T-helper 9 cell (primary cell): ENCODE measurements at places on chromosomes 6 and 20.

DNA sequence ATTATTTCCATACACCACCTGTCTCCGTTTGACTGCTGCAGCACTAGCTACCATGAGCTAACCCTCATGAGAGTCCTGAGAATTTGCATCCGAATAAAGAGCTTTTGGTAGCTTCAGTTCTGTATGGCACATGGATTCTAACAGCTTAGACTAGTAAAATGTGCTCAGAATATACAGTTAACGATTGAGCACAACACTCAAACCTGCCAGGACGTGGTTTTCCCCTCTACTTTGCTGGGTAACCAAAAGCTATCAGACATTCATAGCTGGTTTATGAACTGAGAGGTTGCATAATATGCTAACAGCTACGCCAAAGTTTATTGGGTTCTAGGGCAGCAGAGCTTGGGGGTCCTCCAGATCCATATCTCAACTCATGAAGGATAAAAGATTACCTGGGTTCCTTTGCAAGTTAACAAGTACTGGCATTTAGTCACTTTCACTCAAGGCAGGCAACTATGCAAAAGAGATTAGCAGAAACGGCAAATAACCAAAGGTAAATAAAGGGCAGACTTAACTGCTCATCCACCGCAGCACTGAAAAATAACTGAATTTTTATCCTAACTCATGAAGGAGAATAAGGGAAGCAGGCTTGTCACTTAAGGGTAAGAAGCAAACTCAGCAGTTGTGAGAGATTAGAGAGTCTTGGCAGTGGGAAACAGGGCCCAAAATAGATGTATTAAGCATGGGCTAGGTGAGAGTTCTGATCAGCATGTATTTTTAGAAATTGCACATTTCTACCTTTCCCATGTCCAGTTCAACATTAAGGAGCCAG lies 29.4 kb downstream of the NUDT3 start:
- no peak for DNase-seq

GRCh38 chr6:31401403-31401802 lies 2.0 kb upstream of the MICA start:
- no peak for DNase-seq

- no peak for DNase-seq
These were observed 270.5 kb downstream of the BMP2 start for GRCh38 chr20:7038029-7038428.

GRCh38 chr6:154159126-154159525 lies 120.1 kb downstream of the OPRM1 start:
- DNase-seq = no peak

DNA sequence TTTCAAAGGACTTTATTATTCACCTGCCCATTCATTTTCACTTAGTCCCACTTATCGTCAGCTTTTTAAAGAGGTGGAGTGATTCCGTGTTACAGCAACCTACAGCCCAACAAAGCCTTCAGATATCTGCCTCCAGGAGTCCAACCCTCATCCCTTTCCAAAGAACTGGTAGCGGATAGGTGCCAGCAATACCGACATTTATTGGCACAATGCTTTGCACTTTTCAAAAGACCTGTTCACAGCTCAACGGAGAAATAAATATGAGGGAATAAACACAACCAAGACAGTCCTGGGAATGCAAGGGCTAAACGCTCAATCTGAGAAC lies 819 bp upstream of the MTRF1L start:
- no peak for DNase-seq

DNA sequence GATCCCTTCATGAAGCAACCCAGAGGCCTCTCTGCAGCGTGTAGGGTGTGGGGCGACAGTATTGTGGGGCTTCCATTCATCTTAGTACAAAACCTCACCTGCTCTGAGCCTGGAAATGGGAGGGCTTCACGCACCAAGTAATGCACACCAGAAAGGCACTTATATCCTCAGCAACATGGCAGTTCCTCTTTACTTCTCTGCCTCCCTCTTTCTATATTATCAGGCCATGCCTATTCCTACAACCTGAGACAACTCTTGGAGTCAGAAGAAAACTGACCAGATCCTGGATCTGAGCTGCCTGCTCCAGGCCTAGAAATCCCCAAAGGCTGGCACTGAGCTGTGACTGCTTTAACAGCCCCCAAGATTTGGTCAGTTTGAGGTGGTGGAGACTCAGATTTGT lies 7.6 kb upstream of the ZNF76 start:
- DNase-seq = no peak

- no peak for DNase-seq
These were observed 2.0 kb downstream of the CD24 start for GRCh38 chr6:106972500-106972899.

- no peak for DNase-seq
These were observed 32.8 kb downstream of the RAB22A start for GRCh38 chr20:58342104-58342945.

DNA sequence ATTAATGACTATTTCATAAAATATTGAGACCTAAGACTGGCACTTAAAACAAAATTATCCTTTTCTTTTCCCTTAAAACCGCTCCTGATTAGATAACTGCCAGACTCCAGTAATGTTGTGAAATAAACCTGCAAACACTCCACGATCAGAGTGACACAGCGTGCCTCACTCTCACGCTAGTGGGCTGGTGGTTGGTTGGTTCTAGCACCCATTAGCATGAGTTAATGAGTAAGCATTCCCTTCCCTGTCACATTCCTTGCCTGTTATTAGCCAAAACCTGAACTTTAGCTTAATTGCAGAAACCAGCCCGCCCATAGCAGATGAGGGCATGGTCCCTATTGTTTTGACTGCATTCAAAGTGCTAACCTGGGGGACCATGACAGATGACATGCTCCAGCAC lies 193.4 kb downstream of the CD83 start:
- no peak for DNase-seq

- DNase-seq = no peak
These were observed 106.4 kb upstream of the PRSS16 start for GRCh38 chr6:27140999-27141528.

DNA sequence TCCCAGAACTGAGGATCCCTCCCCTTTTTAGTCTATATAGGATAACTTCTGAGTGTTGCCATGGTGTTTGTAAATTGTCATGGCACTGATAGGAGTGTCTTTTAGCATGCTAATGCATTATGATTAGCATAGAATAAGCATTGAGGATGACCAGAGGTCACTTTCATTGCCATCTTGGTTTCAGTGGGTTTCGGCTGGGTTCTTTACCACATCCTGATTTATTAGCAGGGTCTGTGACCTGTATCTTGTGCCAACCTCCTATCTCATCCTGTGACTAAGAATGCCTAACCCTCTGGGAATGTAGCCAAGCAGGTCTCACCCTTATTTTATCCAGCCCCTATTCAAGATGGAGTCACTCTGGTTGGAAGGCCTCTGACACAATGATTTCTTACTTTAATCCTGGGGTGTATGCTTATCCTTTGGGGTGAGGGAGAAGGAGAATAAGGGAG lies 19.6 kb downstream of the WFDC2 start:
- no peak for DNase-seq

DNA sequence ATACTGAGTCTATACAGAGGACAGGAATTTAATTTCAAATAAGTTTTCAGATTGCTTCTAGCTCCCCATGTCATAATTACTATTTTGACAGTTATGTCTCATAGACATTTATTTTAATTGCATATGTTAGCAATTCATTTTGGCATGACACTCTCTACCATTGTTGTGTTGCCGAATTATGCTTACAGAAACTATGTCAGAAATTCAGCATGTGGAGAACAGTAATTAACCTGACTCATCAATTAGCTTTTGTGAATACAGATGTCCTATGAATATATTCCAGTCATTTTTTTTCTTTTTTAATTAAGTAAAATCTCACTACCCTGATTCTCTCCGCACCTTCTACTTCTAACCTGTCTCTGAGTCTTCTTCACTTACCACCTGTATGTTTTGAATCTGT lies 105.1 kb downstream of the NKAIN2 start:
- no peak for DNase-seq

DNA sequence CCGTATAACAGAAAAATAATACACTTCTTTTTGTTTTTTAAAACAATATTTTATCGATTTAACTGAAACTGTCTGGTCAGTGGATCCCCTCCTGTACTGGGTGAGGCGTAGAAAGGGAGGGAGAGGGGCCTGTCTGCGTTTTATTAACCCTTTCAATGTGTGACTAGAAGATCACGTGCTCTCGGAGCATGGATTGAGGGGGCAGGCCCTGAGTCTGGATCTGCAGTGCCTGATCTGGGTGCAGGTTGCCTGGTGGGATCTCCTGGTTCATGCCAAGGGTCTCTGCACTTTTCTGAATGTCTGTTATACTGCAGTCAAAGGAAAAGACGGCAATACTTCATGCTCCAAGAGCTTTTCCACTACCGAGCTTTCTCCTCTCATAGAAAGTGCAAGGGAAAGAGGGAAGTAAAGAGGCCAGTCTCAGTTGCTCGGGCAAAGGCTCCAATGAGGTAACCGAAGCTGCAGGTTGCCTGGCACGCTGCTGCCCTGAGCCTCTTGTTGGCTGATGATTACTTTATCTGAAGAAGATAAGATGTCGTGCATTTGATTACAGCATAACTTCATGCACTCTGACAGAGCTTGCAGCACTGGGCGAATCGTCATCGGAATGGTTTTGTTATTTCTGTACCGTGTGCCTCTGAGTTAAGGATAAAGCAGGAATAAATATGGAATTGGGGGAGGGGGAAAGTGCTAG lies 167.5 kb upstream of the PMEPA1 start:
- DNase-seq = no peak

DNA sequence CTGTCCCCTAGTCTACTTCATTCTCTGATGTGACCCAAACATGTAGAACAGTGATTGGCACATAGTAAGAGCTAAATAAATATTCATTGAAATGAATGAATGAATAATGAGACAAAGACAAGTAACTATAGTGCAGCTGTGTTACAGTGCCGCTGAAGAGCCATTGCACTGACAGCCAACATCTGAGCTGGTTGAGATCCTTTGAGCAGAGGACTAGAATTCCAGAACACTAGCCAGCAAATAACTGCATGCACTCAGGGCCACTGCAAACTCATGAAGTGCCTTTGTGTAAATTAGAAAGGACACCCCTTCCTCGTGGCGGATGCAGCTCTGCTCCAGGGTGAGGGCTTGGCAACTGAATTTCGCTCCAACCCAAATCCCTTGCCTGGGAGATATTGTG lies 230.3 kb upstream of the CDYL start:
- DNase-seq = no peak

DNA sequence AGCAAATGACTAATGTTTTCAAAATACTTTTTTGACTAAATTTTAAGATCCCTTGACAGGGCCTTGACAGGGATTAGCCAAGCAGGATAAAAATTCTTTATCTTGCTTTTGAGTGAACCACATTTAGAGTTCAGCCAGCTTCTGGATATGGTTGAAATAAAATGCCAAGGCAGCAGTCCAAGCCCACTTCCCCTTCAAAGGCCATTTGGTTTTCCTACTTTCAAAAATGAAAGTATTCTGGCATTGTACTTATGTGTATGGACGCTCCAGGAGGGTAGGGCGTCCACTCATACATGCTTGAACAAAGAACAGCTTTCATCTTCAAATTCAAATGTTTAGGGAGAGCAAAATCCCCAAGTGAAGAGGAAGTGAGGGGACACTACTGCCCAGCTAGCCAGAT lies 82.3 kb upstream of the BCLAF1 start:
- no peak for DNase-seq

DNA sequence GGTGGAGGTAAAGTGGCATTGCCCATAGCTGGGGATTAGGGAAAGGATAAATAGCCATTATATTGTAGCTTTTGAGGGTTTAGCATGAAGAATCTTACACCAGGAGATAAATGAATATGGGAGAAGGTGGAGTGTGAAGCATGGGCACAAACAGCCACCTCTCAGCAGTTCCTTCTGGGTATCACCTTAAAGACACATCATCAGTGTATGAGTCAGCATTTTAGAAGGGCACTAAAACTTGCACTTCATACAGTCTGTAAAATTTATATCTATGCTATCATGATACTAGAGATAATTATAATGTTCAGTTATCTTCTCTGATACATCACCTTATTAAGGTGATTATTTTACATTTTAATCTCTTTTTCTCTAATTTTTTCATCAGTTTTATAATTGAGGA lies 25.3 kb downstream of the SLC35A1 start:
- DNase-seq = no peak

DNA sequence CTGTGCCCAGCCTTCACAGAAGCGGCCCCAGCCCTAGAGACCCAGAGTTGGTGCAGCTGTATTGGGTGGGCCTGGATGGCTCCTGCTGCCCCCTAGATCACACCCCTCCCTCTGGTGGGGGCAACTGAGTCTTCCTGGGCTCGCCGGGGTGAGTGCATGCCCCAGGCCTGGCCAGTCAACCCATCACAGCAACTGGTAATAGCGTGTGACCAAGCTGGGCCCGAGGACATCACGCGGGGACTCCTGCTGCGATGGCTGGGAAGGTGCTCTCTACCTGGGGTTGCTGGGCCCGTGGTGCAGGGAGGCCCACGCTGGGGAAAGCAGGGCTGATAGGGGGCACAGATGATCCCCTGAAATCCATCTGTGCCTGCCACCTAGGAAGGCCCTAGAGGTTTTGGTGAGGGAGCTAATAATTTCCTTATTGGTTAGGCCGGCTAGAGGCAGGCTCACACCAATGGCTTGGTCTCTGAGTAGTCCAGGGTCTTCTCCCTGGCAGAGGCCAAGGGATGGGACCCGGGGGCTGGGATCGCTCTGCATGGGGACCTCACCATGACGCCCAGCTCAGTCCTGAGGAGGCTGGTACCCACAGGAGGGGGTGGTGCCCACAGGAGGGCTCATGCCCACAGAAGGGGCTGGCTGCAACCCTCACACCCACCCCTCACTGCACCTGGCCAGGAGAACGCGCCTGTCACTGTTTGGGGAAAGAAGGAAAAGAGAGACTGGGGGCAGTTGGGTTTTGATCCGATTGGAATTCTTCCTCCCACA lies 103.9 kb downstream of the ASXL1 start:
- DNase-seq = no peak

GRCh38 chr6:136117081-136117480 lies 133.0 kb downstream of the MTFR2 start:
- DNase-seq = no peak

GRCh38 chr6:145018027-145018426 lies 717.3 kb downstream of the EPM2A start:
- DNase-seq = no peak

GRCh38 chr20:40282541-40282940 lies 406.5 kb downstream of the MAFB start:
- DNase-seq = no peak

GRCh38 chr6:15460110-15460727 lies 202.6 kb downstream of the DTNBP1 start:
- DNase-seq = no peak

GRCh38 chr6:157597461-157598312 lies 216.7 kb downstream of the ZDHHC14 start:
- peak; percentile 13 for DNase-seq

DNA sequence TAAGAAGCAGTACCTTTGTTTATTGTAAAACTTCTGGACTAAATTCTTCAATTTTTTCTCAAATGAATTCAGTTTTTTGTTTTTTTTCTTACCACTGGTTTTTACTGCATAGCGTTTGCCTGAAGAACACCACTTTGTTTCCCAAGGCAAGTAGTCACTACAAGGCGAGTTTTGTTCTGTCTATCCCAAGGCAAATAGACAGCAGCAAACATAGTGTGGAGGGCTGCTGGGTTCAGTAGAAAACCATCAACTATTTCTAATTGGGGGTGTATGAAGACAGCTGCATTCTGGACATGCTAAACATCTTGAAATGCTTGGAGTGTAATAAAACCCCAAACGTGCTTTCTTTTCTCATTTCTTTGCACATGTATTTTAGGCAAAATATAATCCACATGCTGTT lies 197.4 kb downstream of the ESR1 start:
- no peak for DNase-seq

- no peak for DNase-seq
These were observed 68.5 kb downstream of the PLEKHG1 start for GRCh38 chr6:150667977-150668716.
